ENCODE measurements at places on chromosomes 2 and 18. TPM values are rescaled to one million over a fixed set of nuclear protein-coding genes. Genes with fewer than 3 reads are reported as not detected.

GRCh38 chr2:28539118-28539541 lies 43.3 kb downstream of the PLB1 start:
- DNase-seq, result peak; percentile 19

DNA sequence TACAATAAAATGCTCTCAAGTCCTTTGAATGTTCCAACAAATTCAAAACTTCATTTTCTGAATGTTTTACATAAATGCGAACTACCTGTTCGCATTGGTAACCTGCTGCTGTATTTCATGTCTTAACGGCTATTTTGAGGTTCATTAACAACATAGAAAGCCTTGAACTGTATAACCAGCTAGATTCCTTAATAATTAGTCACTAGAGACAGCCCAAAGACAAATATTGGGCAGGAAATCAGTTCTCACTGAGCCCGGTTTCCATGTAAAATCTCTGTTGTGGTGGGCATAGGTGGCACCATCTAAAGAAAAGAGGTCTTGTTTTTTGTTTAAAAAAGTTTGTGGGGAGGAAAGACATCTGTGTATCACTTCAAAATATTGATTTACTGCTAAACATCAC lies 29.2 kb downstream of the PDIA6 start:
- DNase-seq, result no peak

DNA sequence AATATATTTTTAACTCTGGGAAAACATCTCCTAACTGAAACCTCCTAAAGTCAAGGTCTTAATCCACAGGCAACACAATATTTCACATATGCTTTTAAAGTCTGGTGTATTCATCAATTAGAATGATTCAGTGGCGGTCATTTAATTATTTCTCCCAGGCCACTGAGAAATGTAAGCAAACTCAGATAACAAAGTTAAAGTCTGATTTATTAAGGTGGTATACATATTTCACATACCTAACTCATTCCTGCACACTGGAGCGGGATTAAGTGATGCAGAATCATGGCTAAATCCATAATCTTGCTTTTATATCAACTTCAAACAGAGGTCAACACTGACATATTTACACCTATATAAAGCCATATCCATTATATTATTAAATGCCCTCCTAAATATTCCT lies 43.7 kb downstream of the FRZB start:
- no peak for DNase-seq

GRCh38 chr2:74148457-74149246 lies 940 bp upstream of the BOLA3 start:
- no peak for DNase-seq

GRCh38 chr2:134671513-134671912 lies 47.3 kb downstream of the TMEM163 start:
- no peak for DNase-seq

- no peak for DNase-seq
Measured at GRCh38 chr2:188159484-188159883, 132.2 kb upstream of the GULP1 start.

DNA sequence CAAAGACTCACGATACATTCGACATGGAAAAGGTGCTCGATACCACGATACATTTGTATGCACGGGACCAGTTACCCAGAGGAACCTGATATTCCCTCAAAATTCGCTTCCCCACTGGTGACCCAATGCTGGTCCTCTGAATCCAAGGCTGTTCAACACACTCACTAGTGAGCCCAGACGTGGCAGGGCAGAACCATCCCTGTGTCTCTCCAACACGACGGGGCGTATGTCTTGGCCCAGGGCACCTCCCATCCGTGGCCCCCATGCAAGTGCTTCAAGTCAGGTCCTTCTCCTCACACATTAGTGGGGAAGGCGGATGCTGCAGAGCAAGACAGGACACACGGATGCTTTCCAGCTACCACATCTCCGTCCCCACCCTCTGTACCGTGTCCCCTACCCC lies 6.1 kb downstream of the CRACDL start:
- no peak for DNase-seq

DNA sequence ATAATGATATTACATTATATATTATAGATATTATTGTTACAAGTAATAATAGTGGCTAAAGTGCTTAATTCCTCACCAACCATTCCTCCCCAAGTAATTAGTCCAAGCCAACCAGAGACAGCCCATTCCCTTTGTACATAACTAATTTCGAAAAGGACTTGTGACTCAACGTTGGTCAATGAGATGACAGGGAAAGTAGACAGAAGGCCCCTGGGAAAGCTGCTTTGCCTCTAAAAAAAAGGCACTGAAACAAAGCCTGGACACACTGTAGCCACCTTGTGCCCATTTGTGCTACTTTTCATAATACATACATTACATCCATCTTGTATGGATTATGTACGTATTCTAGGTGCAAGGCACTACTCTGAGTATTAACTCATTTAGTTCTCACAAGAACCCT lies 28.8 kb downstream of the COLEC12 start:
- peak; percentile 55 for DNase-seq

GRCh38 chr2:182300608-182301007 lies 126.2 kb downstream of the PDE1A start:
- DNase-seq, result peak; percentile 79

GRCh38 chr18:75172299-75173124 lies 36.4 kb downstream of the PTGR3 start:
- DNase-seq, result no peak

Gene FBLN7
- total RNA-seq, result 0.07 TPM

Gene CHRND
- not detected for total RNA-seq

Gene IL1RL2
- total RNA-seq, result not detected

Gene RMC1
- total RNA-seq, result 24.7 TPM
